H9 (cell line): ENCODE measurements at places on chromosomes 12 and 14.

DNA sequence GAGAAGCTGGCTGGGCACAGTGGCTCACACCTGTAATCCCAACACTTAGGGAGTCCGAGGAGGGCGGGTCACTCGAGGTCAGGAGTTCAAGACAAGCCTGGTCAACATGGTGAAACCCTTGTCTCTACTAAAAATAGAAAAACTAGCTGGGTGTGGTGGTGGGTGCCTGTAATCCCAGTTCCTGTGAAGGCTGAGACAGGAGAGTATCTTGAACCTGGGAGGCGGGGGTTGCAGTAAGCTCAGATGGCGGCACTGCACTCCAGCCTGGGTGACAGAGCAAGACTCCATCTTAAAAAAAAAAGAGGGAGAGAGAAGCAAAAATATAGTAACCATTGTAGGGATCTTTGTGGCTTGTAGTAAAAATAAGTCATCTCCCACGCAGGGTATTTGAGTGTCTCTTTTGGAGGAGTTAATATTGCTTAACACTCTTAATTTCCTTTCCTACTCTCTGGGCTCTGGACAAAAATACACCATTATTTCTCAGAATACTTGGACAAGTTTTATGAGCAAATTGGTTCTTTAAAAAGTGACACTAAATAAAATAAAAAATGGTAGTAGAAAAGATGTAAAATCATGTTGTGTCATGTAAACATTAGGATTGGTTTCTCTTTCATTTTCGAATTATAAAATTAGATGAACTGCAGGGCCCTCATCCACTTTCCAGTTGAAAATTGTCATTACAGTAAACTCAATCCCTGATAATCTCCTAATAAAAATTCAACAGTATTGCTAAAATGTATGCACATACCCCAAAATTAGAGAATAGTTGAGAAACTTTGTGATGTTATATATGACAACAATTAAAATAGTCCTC lies 61.1 kb upstream of the C12orf71 start:
- DNase-seq = no peak

GRCh38 chr14:74532246-74532645 lies 38.7 kb downstream of the ISCA2 start:
- DNase-seq = no peak

DNA sequence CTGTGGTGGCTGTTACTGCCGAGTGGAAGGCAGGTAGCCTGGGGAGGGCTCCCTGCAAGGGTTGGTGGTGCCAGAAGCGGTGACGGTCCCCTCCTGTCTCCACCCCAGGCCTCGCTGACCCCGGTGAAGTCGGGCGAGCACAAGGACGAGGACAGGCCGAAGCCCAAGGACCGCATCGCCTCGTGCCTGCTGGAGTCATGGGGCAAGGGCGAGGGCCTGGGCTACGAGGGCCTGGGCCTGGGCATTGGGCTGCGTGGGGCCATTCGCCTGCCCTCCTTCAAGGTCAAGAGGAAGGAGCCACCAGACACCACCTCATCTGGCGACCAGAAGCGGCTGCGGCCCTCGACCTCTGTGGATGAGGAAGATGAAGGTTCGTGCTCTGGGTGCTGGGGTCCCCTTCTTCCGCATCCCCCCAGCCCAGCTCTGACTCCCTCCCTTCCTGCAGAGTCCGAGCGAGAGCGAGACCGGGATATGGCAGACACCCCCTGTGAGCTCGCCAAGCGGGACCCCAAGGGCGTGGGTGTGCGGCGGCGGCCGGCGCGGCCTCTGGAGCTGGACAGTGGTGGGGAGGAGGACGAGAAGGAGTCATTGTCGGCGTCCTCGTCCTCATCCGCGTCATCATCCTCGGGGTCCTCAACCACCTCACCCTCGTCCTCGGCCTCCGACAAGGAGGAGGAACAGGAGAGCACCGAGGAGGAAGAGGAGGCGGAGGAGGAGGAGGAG lies 13.3 kb downstream of the SETD1B start:
- DNase-seq = no peak

DNA sequence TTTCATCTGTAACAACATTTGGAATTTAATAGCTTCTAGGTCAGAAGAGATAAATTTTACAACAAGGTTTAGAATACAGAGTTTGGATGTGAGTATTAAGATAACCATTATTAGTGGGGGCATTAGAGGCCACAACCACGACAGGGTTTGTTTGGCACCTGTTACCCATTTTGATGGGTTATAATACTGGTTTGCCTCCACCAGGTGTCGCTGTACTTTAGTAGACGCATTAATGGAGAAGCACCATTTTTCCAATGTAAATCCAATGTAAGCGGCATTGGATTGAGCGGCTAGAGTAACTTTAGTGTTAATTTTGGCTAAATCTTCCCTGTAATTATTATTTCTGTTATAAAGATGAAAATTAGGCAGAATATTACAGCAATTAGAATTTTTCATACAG lies 136.2 kb downstream of the SLCO1B3 start:
- peak; percentile 50 for DNase-seq

DNA sequence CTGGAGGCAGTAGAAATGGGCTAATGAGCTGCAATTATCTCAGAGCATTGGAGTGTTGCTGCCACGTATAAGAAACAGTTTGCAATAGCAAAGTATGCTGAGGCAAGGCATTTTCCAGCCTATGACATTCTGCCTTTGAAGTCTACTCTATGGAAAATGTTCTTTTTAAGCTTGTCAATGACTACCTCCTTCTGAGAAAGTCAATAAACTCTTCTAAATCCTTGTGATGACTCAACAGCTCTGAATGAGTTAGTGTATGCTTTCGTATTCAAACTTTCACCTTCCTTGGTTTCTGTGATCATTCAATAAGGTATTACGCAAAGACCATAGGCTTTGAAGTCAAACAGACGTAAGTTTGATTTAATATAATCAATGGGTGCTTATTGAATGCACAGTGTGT lies 111.2 kb downstream of the CAPZA3 start:
- DNase-seq = no peak

- DNase-seq = no peak
Observed at GRCh38 chr14:31109257-31109656, 83.1 kb upstream of the STRN3 start.

GRCh38 chr12:70724444-70724843 lies 87.2 kb upstream of the PTPRB start:
- DNase-seq = peak; percentile 35
